Stimulated activated naive CD4-positive, alpha-beta T cell treated with Interleukin-2 at 50 U/mL for 16 hours (primary cell): ENCODE measurements at places on chromosomes 12 and 14.

DNA sequence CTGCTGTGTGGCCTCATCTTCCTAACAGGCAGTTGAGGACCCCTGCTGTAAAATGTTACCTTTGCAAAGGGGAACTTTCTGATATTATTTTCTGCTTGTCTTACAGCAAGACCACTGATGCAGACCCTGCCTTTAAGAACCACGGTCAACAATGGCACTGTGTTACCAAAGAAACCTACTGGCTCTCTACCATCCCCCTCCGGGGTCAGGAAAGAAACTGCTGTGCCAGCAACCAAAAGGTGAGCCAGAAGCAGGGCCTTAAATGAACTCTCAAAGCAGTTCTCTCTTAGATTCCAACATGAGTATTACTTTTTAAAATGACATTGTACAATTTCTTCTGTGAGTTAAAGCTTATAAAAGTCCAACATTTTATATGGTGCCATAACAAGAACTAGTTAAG is 72.2 kb downstream of the EML1 start:
- DNase-seq = no peak

GRCh38 chr14:59900556-59900955 is 19.4 kb upstream of the LRRC9 start:
- DNase-seq = no peak

DNA sequence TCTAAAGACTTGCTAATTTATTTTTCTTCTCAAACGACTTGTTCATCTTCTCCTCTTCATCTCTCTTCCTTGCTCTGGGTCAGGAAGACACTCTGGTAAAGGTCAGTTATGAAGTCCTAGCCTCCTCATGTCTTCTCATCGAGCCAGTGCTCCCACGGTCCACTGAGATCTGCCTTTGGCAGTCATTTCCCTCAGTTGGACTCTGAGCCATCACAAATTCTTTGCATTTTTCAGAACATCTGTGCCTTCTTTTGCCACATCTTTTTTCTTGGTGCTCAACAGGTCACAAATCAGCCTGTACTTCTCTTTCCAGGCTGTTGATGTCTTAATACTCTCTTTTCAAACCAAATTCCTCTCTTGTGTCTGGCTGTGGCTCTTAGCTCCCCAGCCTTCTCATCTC is 49.7 kb downstream of the IGF1 start:
- DNase-seq = no peak

DNA sequence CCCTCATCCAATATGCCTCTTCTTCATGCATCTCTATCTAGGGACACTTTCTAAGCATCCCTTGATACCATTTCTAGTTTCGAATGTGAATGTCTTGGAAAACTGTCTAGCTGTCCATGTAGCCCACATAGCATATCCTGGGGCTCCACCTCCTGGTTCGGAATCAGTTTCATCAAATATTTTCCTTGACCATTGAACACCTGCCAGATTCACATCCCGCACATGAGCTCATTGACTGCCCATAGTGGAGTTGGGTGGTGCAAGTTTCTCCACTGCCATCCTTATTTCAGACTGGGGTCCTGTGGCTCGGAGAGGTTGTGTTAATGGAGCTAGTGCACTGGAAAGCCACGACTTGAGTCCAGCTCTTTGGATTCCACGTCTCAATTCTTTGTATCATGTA is 58.6 kb upstream of the TMEM263 start:
- no peak for DNase-seq

DNA sequence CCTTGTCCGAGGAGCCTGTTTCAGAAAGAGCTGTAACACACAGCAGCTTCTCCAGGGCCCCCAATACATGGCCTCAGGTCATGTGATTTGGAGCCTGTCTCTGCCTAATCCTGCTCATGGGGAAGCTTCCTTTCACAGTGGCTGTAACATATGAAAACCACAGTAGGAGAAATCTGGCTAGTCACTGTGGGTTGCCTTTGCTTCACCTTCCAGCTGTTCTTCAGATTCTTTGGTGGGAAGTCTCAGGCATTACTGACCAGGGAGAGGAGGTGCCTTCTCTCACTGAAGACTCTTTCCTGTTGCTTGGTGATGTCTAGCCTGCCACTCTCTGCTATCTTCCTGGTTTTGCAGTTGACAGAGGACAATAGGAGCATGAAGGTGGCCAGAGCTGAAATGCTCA is 350.6 kb downstream of the DPF3 start:
- no peak for DNase-seq

DNA sequence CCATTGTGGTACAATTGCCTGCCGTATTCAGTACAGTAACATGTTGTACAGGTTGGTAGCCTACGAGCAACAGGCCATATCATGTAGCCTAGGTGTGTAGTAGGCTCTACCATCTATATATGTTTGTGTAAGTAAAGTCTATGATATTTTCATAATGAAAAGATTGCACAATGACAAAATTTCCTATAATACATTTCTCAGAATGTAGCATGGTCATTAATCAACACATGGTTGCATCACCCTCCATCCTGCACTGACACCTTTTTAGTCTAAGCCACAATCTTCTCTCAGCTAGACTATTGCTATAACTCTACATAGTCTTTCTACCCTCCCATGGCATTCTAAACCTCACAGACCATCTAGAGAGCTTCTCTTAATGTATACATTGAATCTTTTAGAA is 158.5 kb upstream of the HMGA2 start:
- DNase-seq = no peak

DNA sequence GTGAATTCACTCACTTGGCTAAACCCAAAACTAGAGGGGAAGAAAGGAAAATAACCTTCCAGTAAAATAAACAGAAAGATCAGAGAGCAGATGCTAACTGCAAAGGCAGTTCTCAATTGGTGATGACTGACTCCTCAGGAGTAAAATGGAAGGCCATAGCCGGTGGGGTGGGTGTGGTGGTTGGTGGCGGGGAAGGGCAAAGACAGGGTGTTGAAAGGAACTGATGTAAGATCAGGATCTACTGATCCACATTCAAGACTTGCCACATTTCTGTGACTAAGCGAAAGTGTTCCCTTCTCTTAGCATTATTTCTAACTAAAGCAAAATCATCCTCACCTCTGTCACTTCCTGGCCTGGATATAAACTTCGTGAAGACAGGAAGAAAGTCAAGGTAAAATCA is 26.3 kb upstream of the TC2N start:
- peak; percentile 19 for DNase-seq

GRCh38 chr14:50397390-50398188 is 908 bp upstream of the CDKL1 start:
- no peak for DNase-seq

GRCh38 chr12:109393437-109394345 is 46.0 kb downstream of the MYO1H start:
- DNase-seq = peak; percentile 2

- DNase-seq = peak; percentile 70
Measured at GRCh38 chr12:47767216-47767724, 5.8 kb upstream of the SLC48A1 start.

GRCh38 chr12:130280742-130281141 is 56.9 kb upstream of the PIWIL1 start:
- DNase-seq = no peak

- no peak for DNase-seq
Measured at GRCh38 chr12:28079539-28079938, 107.0 kb upstream of the PTHLH start.

GRCh38 chr12:41287500-41288141 is 99.5 kb downstream of the PDZRN4 start:
- DNase-seq = no peak

- no peak for DNase-seq
Measured at GRCh38 chr12:7608184-7608911, 57.4 kb downstream of the APOBEC1 start.

- no peak for DNase-seq
Measured at GRCh38 chr12:20946732-20947131, 136.2 kb downstream of the SLCO1B3 start.

- no peak for DNase-seq
Measured at GRCh38 chr14:60640859-60641741, 8.2 kb downstream of the SIX1 start.

GRCh38 chr12:115199831-115200230 is 515.9 kb upstream of the TBX3 start:
- DNase-seq = no peak

DNA sequence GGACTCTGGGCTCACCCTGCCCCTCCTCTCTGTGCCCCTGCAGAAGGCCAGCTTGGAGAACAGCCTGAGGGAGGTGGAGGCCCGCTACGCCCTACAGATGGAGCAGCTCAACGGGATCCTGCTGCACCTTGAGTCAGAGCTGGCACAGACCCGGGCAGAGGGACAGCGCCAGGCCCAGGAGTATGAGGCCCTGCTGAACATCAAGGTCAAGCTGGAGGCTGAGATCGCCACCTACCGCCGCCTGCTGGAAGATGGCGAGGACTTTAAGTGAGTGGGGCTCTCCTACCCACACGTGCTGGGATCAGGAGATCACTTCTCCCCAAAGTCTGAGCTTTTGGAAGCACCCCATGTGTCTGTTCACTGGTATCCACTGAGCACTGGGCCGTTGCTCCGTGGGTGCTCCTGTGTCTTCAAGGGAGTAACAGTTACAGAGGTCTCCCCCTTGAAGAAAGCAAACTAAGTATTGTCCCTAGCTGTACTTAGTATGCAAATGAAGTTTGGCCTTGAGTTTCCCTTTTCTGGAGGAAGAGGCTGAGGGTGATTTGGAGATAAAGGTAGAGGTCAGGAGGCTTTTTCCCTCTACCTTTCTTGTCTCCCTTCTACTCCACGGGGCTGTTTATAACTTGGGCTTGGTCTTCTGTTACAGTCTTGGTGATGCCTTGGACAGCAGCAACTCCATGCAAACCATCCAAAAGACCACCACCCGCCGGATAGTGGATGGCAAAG is 3.3 kb downstream of the KRT18 start:
- no peak for DNase-seq

DNA sequence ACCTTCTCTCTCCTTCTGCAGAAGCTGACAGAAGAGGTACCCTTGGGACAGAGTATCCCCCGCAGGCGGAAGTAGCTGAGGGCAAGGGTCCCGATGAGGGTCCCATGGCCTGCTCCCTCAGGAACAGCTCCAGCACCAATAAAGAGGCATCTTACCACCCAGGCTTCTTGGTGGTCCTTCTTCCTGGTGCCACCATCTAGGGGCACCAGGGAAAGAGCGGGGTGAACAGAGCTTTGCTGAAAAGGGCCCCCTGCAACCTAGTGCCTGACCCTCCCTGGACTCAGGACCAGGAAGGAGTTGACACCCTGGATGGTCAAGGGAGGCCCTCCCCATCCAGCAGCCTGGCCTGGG is 591 bp upstream of the IRF9 start:
- no peak for DNase-seq

- DNase-seq = no peak
Measured at GRCh38 chr12:92294676-92295440, 149.2 kb upstream of the BTG1 start.

- DNase-seq = no peak
Measured at GRCh38 chr14:36300337-36300736, 20.1 kb downstream of the MBIP start.

DNA sequence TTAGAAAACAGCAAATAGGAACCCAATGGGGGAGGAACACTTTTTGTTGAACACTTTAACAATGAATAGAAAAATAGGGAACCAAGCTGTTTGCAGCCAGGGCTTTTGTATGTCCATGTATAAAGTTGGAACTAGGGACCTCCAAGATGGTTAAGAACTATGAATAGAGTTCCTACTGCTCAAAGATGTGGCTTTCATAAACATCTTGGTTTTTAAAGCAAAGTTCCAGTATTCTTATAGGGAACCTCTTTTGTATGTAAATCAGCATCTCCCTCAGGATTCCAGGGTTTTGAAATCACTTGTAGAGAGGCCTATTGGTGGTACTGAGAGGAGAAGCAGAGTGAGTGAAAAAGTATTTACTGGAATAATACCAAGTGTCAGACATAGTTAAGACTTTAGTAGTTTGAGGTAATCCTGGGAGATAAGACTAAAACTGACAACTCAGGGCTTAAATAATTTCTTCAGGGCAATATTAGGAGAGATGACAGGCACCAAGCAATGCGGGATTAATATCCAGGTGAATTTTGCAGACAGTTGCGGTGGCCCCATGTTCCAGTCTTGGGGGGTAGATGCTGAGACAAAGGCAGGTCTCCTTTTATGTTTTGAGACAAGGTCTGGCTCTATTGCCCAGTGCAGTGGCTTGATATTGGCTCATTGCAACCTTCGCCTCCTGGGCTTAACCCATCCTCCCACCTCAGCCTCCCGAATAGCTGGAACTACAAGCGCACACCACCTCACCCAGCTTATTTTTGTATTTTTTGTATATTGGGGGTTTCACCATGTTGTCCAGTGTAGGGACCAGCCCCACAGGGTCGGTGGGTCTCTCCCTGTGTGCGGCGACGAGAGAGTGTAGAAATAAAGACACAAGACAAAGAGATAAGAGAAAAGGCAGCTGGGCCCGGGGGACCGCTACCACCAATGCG is 10.4 kb upstream of the EID3 start:
- DNase-seq = no peak

DNA sequence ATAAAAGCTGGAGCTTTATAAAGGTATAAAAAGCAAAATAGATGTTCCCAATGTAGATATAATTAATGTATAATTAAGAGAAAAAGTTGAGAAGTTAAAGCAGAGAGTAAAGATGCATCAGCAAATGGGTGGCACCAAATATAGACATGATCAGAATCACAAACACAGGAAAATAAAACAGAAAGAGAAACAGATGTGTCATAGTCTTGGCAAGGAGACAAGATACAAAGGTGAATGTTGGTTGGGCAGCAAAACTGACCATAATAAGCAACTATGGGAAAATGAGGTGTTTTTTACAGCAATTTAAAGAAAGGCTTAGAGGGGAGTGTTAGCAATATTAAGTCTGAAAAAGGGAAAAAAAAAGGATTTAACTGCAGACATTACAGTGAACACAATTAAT is 135.4 kb upstream of the CLEC14A start:
- no peak for DNase-seq

DNA sequence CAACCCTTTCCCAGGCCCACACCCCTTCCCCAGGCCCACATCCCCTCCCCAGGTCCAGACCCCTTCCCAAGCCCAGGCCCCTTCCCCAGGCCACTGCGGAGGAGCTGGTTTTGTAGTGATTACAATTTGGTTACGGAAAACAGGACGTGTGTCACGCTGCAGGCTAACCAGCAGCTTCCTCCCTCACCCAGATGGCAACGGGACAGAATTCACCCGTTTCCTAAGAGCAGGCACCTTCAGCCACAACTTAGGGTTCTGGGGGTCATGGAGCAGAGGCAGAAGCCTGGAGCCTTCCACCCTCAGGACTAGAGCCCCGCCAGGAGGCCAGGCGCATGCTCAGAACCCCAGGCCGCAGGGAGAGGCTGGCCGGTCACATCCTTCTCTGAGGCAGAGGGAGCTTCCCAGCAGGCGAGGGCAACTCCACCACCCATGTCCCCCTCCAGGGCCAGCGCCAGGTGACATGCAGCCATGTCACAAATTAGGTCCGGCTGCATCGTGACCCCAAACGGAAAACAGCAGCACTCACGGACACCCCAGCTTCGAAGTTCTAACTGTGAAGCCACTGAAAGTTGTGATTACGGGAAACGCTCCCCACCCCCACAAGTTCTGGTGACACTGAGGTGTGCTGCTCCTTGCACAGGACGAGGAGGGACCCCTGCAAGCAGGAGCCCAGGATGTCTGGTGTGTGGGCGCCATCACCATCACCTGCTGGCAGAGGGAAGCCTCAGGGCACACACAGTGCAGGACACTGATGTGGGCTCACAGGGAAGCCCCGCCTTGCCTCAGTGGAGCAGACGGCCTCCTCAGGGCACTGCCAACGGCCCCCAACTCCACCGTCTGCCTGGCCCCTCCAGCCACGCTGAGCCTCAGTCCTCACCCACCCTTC is 7.7 kb downstream of the BRF1 start:
- DNase-seq = peak; percentile 21
